Retina (tissue), 1 donor: ENCODE measurements at places on chromosomes 4 and X.

DNA sequence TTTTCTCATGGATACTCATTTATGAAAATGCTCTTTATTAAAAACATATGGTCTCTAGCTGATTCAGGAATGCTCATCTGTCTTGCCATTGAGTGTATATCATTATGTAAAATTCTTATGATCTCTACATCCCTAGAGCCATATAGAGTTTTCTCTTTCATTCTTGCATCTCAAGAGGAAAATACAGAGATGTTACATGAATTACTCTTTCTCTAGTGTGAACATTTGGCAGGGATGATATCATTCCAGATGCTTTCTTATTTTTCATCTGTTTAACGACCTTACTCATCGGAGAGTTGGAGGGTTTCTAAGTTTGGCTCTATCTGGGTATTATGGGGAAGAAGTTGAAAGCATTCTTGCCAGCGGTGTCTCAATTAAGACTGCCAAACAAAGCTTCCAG, 202.9 kb upstream of the SLC7A11 start:
- no peak for DNase-seq

DNA sequence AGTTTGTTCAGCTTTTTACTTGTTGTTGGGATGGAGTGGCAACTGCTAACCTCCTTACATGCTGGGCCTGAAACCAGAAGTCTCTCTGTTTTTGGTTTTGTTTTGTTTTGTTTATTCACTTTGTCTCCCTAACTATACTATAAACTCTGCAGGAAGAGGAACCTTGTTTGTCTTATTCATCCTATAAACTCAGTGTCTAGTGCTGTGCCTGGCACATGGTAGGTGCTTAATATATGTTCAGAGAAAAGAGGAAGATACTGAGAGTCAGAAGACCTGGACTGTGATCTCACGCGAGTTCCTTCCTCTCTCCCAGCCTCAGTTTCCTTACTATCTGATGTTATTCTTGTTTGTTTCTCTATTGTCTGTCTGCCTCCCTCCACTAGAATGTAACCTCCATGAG, 71.3 kb downstream of the PRPS1 start:
- no peak for DNase-seq

DNA sequence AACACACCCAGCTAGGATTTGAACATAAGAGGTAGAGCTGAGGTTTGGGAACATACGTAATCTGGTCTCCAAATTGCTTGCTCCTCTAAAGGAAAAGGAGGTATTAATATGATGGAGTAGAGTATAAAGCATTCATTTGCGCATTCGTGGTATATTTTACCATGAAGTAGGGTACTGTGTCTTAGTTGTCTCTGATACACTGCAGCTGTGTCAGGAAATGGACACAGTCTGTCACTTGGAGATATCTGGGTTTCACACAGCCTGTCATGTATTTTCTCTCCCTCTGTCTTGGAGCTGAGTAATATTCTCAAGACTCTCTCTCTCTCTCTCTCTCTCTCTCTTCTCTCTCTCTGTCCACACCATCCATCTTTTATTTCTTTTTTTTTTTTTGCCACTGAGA, 274.8 kb upstream of the UGT8 start:
- no peak for DNase-seq

- no peak for DNase-seq
These were observed 611.2 kb downstream of the PPP4R3C start for GRCh38 chrX:26851981-26852380.

- no peak for DNase-seq
These were observed 343 bp downstream of the DACH2 start for GRCh38 chrX:86148594-86148993.
